Uterus (tissue), 4 donors: ENCODE measurements at places on chromosomes 3 and 15. TPM values are rescaled to one million over a fixed set of nuclear protein-coding genes. Genes with fewer than 3 reads are reported as not detected.

Gene NLGN1
- 3.6 TPM for total RNA-seq

Gene COL6A6
- under 0.01 TPM for total RNA-seq

Gene FBXW12
- not detected for total RNA-seq

Gene HRG
- not detected for total RNA-seq

Gene RASGRP1
- not detected for total RNA-seq
